ENCODE measurements at places on chromosomes 12 and 14. TPM values are rescaled to one million over a fixed set of nuclear protein-coding genes. Genes with fewer than 3 reads are reported as not detected.

DNA sequence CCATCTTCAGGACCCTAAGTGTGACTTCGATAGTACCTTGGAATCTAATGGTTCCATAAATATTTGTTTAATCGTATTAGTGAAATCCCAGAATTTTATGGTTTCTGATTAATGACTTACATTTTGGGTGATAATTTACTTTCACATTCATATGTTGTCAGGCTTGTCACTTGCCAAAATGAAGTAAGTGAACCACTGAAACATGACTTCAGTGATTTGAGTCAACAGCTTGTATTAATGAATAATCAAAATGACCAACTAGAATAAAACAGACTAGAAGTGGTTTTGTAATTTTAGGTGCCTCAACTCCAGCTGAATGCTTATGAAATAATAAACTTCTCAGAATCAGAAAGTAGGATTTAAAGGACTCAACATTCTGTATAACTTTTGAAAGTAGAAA, 517.1 kb downstream of the PRKD1 start:
- no peaks in the 10 kb centered on the region for H3K36me3 ChIP-seq
- H3K27ac ChIP-seq = no peak overlapping the region
- H3K4me3 ChIP-seq = no peak overlapping the region
- no peaks in the 10 kb centered on the region for H3K4me1 ChIP-seq

DNA sequence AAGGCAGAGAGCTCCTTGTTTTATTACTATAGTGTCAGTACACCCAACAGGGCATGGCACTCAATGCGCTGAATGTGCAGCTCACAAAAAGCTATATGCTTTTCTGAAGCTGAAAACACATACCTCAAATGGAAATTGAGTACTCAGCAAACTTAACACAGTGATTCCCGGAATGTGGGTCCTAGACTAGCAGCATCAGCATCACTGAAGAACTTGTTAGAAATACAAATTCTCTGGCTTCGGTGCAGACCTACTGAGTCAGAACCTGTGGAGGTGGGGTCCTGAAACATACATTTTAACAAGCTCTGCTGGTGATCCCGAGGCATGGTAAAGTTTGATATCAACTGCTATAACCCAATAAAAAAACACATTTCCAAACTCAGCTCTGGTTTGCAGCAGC, 14.9 kb downstream of the RERG start:
- no peaks in the 10 kb centered on the region for H3K4me1 ChIP-seq
- H3K27ac ChIP-seq = no peak overlapping the region
- no peaks in the 10 kb centered on the region for H3K27me3 ChIP-seq
- no peak overlapping the region for H3K4me3 ChIP-seq
- no peak for DNase-seq
- no peaks in the 10 kb centered on the region for H3K36me3 ChIP-seq

DNA sequence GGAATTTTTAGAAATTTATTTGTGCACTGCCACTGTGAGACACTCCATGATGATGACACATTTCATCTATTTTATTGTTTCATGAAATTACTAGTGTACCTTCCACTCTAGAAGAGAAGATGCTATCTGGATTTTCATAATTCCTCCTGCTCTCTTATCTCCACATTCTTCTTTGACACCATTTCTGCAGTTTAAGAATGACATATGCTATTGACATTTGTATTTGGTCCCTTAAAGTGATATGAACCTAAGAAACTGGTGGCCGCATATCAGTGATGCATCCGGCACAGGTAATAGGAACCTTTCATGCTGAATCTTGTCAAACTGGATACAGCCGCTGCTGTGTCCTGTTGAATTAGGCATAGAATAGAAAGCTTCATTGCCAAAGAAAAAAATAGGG, 696.3 kb downstream of the TMEM121 start:
- H3K36me3 ChIP-seq = no peaks in the 10 kb centered on the region
- no peak overlapping the region for H3K27ac ChIP-seq
- DNase-seq = no peak
- H3K4me3 ChIP-seq = no peak overlapping the region

- H3K4me3 ChIP-seq = no peak overlapping the region
- no peak overlapping the region for H3K27ac ChIP-seq
- H3K4me1 ChIP-seq = peaks cover 5% of the 10 kb centered on the region
- no peaks in the 10 kb centered on the region for H3K36me3 ChIP-seq
- no peak for DNase-seq
Observed at GRCh38 chr12:32761716-32762115, 6.0 kb upstream of the YARS2 start.

GRCh38 chr12:49948866-49949845, 1.4 kb upstream of the AQP2 start:
- H3K4me3 ChIP-seq = no peak overlapping the region
- no peak for DNase-seq
- H3K27ac ChIP-seq = no peak overlapping the region
- H3K36me3 ChIP-seq = no peaks in the 10 kb centered on the region
- no peaks in the 10 kb centered on the region for H3K27me3 ChIP-seq
- peaks cover 14% of the 10 kb centered on the region for H3K4me1 ChIP-seq

DNA sequence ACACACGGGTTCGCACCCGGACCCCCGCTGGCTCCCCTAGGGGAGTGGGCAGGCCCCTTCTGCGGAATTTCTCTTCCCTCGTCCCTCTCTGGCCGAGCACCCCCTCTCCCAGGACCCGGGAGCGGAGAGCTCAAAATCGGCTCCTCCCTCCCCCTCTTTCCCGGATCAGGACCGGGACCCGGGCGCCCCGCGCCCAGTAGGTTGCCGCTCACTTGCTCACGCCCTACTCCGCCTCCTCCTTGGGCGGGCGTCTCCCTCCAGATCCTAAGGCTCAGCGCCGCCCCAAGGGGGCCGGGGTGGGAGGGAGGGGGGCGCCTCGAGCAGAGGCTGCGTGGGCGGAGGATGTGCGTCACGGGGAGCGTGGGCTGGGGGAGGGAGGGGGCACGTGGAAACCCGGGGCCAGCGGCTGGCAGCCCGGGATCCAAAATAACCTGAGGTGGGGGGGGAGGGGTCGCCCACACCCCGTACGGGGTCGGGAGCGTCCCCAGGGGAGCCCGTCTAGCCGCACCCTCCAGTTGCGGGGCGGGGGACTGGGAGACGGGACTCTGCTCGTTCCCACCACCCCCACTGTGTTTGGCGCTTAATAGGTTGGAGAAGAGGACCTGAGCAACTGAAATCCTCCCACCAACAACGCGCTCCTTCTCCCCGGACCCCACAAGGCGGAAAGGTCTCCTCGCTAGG, 1.8 kb upstream of the NAB2 start:
- H3K27ac ChIP-seq = peak overlapping the region; percentile 91
- H3K27me3 ChIP-seq = no peaks in the 10 kb centered on the region
- peaks cover 5% of the 10 kb centered on the region for H3K4me1 ChIP-seq
- no peaks in the 10 kb centered on the region for H3K36me3 ChIP-seq
- no peak for DNase-seq
- peak overlapping the region; percentile 94 for H3K4me3 ChIP-seq

GRCh38 chr12:67477681-67478265, 170.8 kb upstream of the DYRK2 start:
- no peaks in the 10 kb centered on the region for H3K27me3 ChIP-seq
- no peak for DNase-seq
- no peak overlapping the region for H3K4me3 ChIP-seq
- H3K27ac ChIP-seq = no peak overlapping the region

DNA sequence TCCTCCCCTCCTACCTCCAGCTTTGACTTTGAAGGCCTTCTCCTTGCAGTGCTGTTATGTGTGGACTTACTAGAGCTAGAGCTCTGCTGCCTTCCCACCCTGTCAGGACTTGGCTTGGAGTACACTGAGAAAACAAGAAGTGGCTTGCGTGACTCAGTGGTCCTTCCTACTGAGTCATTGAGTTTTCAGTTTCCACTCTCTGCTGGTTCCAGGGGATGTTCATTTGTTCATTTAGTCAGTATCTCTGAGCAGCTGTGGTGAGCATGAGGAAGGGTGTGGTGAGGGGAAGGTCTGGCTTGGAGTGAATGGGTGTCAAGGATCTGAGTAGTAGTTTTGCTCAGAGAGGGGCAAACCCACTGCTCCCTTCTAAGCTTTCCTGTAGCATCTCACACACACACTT, 17.2 kb upstream of the ELK3 start:
- H3K27ac ChIP-seq = no peak overlapping the region
- DNase-seq = no peak
- H3K4me3 ChIP-seq = no peak overlapping the region
- no peaks in the 10 kb centered on the region for H3K27me3 ChIP-seq
- H3K36me3 ChIP-seq = no peaks in the 10 kb centered on the region
- H3K4me1 ChIP-seq = no peaks in the 10 kb centered on the region

DNA sequence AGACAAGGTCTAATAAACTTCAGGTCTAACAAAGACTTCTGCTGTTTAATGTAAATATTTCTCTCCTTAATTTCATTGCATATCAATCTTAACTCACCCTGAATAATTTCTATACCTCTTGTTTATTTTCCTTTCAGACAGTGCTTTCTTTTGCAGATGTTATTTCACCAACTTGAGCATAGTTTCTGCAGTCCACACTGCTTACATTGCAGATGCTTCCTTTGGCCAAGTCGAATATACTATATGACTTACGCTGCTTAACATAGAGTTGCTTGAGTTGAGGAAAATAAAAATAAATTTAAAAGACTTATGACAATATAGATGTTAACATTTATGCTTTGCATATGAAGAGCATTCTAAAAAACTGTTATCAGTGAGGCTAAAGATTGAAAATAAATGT, 217.7 kb downstream of the PTPRO start:
- no peak overlapping the region for H3K4me3 ChIP-seq
- no peaks in the 10 kb centered on the region for H3K36me3 ChIP-seq
- no peaks in the 10 kb centered on the region for H3K4me1 ChIP-seq
- DNase-seq = no peak
- no peak overlapping the region for H3K27ac ChIP-seq

- no peak for DNase-seq
- no peaks in the 10 kb centered on the region for H3K27me3 ChIP-seq
- H3K27ac ChIP-seq = no peak overlapping the region
- H3K4me1 ChIP-seq = peaks cover 3% of the 10 kb centered on the region
Observed at GRCh38 chr12:92740411-92740810, 37.6 kb downstream of the PLEKHG7 start.

- no peaks in the 10 kb centered on the region for H3K4me1 ChIP-seq
- no peaks in the 10 kb centered on the region for H3K27me3 ChIP-seq
- H3K27ac ChIP-seq = no peak overlapping the region
- no peak overlapping the region for H3K4me3 ChIP-seq
- DNase-seq = no peak
Observed at GRCh38 chr12:90990611-90991010, 14.2 kb downstream of the EPYC start.

DNA sequence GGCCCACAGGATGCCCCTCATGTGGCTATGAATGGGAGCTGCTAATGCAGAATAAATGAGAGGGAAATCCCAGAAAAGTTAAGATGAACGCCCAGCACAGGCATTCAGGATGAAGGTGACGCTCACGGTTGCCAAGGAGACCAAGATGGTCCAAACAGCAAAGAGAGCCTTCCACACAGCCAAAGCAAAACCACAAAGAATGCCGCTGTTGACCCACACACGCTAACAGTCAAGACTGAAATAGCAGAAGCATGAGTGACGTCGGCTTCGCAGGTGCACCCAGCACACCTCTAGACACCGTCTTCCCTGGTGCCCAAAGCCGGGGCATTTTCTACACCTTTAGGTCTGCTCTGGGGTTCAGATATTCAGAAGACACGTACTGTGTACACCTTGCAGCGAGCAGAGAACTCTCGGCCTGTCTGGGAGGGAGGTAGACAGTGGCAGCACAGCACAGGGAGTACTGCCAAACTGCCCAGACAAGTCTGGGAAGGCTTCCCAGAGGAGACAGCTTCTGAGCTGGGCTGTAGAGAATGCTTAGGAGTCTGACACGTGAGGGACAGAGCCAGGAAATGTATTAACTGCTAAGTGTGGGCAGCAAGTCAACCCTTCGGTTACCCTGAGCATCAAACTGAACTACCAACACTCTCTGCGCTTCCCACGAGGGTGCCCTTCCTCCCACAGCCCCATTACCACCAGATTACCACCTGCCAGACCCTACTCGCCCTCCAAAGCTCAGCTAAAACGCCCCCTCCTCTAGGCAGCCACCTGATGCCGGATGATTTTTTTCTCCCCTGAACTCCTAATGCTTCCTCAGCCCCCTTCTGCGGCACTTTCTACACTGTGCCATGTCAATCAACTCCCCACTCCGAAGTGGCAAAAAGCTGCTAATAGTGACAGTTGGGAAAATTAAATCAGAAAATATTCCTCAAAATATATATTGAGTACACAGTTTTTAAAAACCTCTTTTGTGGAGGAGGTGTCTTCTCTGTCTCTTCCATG, 50.1 kb downstream of the CCDC88C start:
- H3K4me1 ChIP-seq = peaks cover 30% of the 10 kb centered on the region
- DNase-seq = peak; percentile 67
- H3K4me3 ChIP-seq = peak overlapping the region; percentile 41
- H3K27ac ChIP-seq = peak overlapping the region; percentile 84
- H3K36me3 ChIP-seq = no peaks in the 10 kb centered on the region

DNA sequence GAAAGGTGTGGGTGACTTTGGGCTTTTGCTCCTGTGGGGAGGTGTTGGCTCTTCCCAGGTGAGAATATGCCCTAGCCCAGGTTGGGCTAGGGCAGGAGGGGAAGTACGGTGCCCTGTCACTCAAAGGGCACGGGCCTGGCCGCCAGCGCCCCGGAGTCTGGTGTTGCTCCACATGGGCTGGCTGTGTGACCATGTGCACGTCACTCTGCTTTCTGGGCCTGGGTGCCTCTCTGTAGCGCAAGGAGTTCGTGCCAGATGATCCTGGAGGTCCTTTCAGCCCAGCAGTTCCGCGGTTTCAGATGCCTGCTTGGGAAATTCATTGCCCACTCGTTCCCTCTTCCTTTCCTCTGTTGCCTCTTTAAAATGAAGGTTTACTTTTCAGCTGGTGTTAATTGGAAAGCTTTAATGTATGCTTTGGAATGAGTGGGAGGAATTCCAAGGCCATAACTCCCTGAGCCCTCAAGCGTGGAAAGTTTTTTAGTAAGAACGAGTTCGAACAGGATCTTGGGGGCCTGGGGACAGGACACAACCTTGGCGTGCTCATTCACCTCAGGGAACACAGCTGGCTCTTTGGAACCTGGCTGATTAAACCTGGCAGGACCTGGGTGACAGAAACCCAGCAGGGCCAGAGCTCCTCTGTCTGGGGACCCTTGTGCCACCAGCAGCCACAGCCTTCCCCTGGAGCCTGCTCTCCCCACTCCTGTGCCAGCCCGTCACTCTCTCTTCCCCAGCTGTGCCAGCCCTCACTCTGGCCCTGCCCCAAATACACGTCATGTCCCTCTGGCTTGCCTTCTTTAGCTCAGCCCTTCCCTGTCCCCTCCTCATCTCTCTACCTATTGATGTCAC, 42.8 kb downstream of the TSPAN9 start:
- no peak overlapping the region for H3K4me3 ChIP-seq
- no peak for DNase-seq

- no peak for DNase-seq
- no peak overlapping the region for H3K4me3 ChIP-seq
- H3K36me3 ChIP-seq = no peaks in the 10 kb centered on the region
- no peak overlapping the region for H3K27ac ChIP-seq
- H3K4me1 ChIP-seq = peaks cover 7% of the 10 kb centered on the region
Observed at GRCh38 chr12:89247541-89247942, 104.8 kb downstream of the DUSP6 start.

TMEM52B gene
- 2.6 TPM for total RNA-seq

MTHFD1 gene
- total RNA-seq = 161 TPM

FLVCR2 gene
- total RNA-seq = 35.7 TPM

TRIM9 gene
- total RNA-seq = 1.5 TPM

PYM1 gene
- total RNA-seq = 54.0 TPM

CLEC1B gene
- not detected for total RNA-seq

TMEM229B gene
- total RNA-seq = 1.2 TPM

IAPP gene
- not detected for total RNA-seq
